ENCODE measurements at places on chromosomes 12 and 14. TPM values are rescaled to one million over a fixed set of nuclear protein-coding genes. Genes with fewer than 3 reads are reported as not detected.

GRCh38 chr12:59548930-59549329, 46.9 kb upstream of the SLC16A7 start:
- no peak for DNase-seq

- DNase-seq = no peak
Measured at GRCh38 chr14:54590481-54590880, 23.6 kb downstream of the SAMD4A start.

GRCh38 chr12:14772946-14773345, 30.3 kb downstream of the WBP11 start:
- no peak for DNase-seq

DNA sequence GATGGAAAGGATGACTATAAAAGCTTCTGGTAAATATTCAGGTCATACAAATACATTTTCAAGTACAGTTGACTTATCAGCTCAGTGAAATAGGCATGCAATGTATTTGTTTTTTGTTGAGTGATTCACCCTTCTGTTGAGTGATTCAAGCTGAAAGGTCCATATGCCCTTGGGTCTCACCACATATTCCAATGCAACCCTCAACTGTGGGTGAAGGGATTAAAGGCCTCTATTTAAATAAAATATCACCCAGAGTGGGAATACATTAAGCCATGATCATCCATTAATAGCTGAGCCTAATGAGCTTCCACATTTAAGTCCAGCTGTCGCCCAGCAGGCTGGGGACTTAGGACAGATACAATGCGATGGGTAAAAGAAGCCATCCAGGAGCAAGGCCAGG, 120.2 kb downstream of the CRACR2A start:
- DNase-seq = no peak

DNA sequence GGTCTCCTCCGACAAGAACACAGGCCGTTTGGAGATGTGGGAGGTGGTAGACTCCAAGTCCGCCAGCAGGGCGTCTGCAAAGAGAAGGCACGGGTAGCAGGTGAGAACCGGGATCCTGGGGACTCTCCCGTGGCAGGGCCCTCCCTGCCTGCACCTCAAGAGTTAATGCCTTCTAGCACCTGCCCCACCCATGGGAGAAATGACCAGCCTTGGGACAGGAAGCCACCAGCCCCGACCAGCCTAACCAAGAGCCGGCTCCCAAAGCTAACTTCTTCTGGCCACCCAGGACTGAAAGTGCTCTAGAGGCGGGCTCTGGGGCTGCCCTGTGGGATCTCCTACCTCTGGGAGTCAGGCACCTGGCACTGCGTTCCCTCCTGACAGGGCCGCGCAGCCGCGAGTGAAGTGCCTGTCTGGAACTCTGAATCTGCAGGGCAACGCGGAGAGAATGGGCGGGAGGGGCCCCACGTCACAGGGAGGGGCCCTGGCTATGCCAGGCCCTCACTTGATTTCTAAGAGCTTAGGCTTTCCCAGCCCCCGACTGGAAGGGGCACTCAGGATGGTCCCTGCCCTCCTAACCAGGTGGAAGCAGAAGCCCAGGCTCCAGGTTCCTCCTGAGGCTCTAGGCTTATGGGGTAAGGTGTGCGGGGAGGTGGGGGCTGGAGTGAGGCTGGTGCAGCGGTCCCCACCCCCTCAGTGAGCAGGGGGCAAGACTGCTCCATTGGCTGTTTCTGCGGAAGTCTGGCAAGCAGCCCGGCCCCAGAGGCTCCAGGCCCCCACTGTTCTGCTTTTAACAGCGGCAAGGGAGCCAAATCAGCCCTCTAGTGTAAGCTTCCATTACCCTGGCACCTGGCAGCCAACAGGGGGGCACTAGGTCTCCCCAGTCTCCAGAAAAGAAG, 23.6 kb upstream of the RPLP0 start:
- no peak for DNase-seq

- no peak for DNase-seq
Measured at GRCh38 chr12:87302126-87302745, 727.0 kb downstream of the C12orf50 start.

GRCh38 chr14:90797451-90797850, 18.8 kb downstream of the TTC7B start:
- no peak for DNase-seq

GRCh38 chr14:104973385-104974145, 4.6 kb downstream of the AHNAK2 start:
- no peak for DNase-seq

DNA sequence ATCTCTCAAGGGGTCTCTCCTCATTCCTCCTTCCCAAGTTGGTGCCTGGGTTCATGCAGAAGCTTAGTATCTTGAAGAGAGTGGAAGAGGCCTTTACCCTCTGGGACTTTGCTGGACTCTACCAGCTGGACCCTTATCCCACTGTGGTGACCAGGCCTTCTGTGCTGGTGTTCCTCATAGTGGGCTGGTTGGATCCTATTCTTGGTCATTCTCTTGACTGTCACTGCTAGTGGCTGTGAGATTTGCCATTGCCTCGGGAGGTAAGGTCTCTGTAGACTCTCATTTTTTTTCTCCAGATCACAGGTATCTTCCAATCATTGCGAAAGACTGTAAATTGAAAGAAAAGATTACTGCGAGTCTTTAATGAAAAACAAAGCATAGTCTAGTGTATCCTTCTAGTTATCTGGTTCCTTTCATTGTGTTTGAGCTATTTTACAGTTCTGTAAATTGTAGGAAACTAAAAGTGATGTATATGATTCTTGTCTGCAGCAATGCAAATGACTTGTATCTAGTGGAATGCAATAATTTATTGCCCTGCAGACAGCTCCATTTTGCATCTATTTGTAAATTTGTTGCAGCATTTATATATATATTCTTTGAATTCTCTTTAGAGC, 217.9 kb downstream of the AEBP2 start:
- DNase-seq = no peak

GRCh38 chr14:50658203-50658602, 9.9 kb downstream of the SAV1 start:
- DNase-seq = no peak

DNA sequence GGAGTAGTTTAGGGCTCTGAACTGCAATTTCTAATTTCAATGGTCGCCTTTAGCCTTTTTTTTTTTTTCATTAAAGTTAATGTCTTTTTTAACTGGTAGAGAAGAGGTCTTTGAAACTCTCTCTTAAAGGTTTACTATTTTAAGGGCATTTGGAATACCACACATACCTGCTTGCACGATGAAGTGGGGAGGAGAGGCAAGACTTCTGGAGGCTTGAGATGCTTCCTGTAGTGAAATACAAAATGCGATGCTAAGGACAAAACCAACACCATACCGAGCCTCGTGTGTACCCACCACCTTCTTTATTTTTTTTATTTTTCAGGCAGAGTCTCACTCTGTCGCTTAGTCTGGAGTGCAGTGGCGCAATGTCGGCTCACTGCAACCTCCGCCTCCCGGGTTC, 57.4 kb downstream of the GLT1D1 start:
- DNase-seq = no peak

GRCh38 chr14:58491593-58491992, 64.1 kb downstream of the KIAA0586 start:
- no peak for DNase-seq

RFLNA gene
- 56.4 TPM for total RNA-seq

VEZT gene
- 50.5 TPM for total RNA-seq

SLC25A47 gene
- total RNA-seq = 0.08 TPM

PZP gene
- not detected for total RNA-seq

IL26 gene
- not detected for total RNA-seq

GDF3 gene
- not detected for total RNA-seq

CLEC4D gene
- not detected for total RNA-seq

PAPOLA gene
- total RNA-seq = 152 TPM

CEBPE gene
- not detected for total RNA-seq

VPS37B gene
- total RNA-seq = 34.2 TPM

FBXO21 gene
- 54.1 TPM for total RNA-seq

Measured in SJCRH30 (cell line).